AG09319 (cell line): ENCODE measurements at places on chromosomes 16 and 17.

- no peak for DNase-seq
These were observed 436.4 kb downstream of the SOX9 start for GRCh38 chr17:72556944-72557826.

DNA sequence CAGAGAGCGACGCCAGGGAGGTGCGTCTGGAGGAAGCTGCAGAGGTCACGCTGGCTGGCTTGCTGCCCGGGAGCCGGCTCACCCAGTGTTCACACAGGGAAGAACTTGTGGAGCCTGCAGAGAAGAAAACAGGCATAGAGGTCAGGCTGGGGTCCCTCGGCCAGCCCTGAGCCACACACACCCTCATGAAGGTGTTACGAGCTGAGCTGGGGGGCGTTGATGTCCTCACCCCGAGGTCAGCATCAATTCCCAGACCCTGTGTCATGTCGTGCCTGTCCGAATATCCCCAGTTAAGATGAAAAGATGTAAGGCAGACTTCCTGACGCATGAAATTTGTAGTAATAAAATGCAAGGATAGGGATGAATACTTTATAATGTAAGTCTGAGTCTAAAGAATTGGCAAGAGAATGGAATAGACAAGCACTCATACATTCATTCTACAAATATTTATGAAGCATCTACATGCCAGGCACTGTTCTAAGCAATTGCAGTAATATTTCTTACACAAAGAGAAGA is 77.1 kb downstream of the USP31 start:
- DNase-seq, result no peak

GRCh38 chr17:75490953-75491649 is 24.2 kb downstream of the CASKIN2 start:
- no peak for DNase-seq

DNA sequence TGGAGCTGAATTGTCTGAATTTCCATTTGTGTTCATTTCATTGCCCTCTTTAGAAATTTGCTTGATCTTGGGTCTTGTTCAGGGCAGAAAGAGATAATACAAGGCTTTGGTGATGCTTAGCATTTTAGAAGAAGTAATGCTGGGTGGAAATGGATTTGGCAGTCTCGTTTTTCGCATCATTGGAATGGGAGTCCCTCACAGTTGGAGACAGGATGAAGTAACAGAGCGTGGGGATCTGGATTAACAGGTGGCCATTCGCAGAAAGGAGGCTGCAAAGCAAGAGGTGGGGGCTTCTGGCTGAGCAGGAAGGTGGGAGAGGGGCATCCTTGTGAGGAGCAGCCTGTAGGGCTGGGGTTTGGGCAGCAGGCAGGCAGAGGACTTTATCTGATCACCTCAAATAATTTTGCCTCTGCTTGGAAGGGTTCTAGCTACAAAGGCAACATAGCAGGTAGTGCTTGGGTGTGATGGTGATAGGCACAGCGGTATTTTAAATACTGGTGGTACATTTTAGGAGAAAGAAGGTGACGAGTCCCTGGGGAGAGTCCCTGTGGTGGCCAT is 17.0 kb downstream of the KSR1 start:
- DNase-seq, result no peak

GRCh38 chr16:8158051-8158450 is 432.3 kb downstream of the TMEM114 start:
- DNase-seq, result no peak

DNA sequence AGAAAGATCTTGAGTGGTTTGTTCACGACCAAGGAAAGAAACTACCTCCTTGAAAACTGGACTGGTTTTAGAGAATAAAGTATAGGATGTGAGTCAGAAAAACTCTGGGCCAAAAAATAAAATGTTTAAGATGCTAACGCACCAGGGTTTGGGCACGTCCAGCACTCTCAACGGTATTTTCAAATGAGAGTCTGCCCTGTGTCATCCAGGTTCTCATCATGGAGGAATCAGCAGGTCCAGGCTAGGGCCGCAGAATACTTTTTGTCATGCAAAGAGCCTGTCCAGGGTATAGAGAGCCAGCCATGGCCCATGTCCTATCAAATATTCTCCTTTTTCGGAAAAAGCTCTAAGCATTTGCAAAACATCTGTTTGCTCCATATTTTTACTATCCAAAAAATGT is 2.4 kb downstream of the NXN start:
- DNase-seq, result no peak

GRCh38 chr16:55711959-55712876 is 56.4 kb downstream of the SLC6A2 start:
- DNase-seq, result peak; percentile 8

DNA sequence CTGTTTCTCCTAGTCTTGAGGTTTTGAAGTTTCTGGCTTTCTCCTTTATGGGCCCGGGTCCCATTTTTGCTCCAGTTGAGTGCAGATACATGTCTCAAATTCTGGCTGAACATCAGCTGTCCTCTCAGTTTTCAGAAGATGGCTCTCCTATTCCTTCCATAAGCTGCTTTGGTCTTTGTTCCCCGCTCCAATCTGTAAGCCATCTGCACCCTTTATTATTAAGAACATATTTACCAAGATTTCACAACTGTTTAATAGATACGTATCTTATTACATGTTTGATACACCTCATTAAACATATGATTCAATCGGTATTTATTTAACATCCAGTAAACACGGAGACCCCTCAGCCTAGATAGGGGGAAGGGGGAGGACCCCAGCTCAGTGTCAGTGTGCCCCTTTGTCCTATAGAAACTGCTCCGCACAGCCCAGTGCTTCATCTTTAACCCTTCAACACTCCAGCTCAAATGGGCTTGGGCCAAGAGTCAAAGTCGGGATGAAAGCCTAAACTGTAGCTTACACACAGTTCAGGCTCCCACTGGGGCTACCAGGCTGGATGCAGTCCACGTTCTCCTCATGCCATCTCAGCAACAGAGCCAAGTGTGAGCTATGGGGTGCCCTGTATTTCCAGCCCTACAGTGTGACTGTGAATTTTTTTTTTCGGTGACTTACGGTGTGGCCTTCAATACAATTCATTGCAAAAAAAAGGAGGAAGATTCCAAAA is 166.0 kb upstream of the ZFHX3 start:
- DNase-seq, result peak; percentile 79

DNA sequence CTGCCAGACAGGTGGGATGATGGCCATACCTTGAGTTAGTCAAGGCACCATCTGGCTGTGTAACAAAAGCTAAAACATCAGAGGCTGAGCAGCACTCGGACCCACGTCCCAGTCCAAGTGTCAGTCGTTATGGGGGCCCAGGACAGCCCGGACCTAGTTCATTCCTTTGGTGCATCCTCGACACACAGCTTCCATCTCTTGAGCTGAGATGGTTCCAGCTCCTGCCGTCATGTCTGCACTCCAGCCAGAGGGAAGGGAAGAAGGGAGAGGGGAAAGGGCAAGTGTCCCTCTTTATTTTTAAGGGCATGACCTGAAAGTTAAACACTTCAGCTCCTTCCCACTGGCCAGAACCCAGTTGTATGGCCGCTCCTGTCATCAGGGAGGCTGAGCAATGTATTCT is 218.0 kb downstream of the SEC14L1 start:
- DNase-seq, result no peak

DNA sequence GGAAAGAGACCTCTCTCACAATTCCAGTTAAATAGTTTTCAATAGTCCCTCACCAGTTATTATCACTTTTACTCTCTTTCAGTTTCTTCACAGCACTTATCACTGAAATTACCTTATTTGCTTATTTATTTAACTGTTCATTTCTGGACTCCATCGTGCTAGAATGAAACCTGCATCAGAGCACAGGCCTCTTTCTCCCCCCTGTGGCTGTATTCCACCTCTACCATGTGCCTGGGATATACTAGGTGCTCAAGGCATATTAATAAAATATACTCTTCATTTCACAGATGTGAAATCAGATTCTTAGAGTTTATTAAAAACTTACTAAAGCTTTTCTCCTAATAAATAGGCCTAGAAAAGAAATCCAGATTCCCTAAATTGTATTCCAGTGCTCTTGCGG is 308.9 kb upstream of the MON1B start:
- DNase-seq, result no peak

- no peak for DNase-seq
These were observed 114.1 kb downstream of the C16orf78 start for GRCh38 chr16:49487746-49488145.

DNA sequence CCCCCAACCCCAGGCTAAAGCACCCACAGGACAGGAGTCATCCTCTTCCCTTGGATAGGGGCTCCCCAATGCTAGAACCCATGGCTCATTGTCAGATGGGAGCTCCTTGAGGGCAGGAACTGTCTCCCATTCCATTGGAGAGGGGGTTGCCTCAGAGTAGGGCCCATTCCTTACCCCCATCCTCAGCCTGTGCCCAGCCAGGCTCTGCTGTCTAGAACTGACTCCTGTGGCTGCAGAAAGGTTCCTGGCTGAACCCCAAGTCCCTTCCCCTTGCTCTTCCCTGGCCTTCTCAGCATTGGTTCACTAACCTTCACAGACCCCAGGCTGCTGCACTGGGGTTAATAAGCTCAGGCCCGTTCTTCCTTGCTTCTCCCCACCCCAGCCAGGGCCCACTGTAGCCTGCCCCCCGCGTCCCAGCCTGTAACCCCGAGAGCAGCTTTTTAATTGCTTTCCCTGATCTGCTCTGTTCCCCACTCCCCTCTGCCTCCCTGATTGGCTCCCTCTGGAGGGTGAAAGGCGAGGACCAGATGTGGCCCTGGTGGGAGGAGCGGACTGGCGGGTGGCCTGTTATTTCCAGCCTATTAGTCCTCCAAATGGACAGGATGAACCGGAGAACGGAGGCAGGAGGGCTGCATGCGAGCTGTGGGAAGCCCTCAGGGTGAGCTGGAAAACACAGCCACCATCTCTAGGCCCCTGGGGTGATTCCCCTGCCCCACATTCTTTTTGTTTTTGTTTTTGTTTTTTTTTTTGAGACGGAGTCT is 6.0 kb upstream of the GFAP start:
- DNase-seq, result no peak

- DNase-seq, result peak; percentile 84
These were observed 27.2 kb downstream of the ABCC3 start for GRCh38 chr17:50661795-50662391.

GRCh38 chr17:46202424-46202823 is 9.2 kb upstream of the KANSL1 start:
- no peak for DNase-seq

DNA sequence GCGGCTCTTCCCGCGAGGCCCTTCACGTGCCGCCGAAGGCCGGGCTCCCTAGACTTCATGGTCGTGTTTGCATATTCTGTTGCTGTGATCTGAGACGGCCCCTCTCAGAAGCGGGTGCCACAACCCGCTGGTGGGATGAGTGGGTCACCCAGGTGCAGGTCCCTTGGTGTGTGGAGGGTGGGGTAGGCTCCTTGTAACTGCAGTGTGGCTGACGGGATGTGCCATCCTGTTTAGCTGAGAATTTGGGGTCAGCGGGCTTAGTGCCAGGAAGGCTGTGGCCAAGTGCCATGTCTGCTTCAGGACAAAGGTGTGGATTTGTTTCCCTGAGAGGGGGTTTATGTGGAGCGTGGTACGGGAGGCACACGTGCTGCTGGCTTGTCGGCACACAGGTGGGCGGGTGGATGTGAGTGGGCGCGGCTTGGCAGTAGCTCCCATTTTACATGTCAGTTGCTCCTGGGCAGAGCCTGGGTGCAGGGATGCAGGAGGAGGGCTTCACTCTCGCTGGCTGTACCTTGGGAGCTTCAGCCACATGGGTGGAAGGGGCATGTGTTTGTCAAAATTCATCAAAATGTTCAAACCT is 9.2 kb upstream of the WFIKKN1 start:
- DNase-seq, result no peak

- no peak for DNase-seq
These were observed 113.5 kb upstream of the PLCG2 start for GRCh38 chr16:81665588-81665987.

- no peak for DNase-seq
These were observed 27.9 kb downstream of the VAT1L start for GRCh38 chr16:77816293-77816692.

DNA sequence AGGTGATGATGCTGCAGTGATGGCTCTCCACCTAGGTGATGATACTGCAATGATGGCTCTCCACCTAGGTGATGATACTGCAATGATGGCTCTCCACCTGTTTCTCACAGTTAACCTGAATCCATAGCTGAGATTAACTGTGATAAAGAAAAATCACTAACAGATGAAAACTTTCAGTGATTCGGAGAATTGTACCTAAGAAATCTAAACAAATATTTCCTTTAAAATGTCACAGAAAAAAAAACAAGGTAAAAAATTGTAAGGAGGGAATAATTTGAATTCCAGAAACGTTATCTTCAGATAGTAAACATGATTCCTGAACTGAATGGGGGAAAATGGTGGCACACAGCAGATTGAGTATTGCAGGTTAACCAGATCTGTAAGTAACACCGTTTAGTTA is 113.4 kb downstream of the MAP2K4 start:
- DNase-seq, result no peak

DNA sequence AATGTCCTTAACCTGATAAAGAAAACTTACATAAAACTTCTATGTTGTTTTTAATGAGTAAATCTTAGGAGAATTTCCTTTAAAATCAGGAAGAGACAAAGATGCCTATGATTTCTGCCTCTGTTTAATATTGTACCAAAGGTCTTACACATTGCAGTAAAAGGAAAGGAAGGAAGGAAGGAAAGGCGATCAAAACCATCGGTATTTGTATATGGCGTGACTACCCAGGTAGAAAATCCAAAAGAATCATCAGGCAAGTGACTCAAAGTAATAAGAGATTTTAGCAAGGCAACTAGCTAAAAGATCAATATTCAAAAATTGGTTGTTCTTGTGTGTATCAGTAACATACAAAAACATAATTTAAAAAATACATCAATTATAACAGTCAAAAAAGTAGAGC is 3.5 kb downstream of the ICAM2 start:
- no peak for DNase-seq

DNA sequence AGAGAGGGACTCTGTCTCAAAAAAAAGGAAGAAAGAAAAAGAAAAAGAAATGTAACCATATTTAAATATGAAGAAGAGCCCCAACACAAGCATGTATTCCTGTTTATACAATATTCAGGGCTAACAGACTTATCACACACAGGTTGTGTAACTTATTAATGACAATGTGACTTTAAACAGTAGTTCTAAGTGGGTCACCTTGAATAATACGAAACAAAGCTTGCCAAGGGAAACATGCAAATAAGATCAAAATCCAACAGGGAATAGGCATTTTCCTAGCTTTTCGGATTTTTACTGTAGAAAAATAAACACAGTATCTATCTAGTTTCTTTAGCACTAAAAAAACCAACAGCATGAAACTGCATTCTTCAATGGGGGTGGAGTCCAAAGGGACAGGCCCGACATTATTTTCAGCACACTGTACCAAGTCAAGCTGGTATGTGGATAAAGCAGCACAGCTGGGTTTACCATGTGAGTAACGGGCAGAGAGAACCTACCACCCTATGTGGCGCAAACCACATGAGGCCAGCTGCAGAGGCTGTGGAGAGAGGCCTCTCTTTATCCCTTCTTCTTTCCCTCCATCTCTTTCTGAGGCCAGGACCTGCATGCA is 45.3 kb downstream of the TOM1L2 start:
- DNase-seq, result no peak

GRCh38 chr17:5399767-5400166 is 19.7 kb downstream of the NUP88 start:
- DNase-seq, result no peak
